GM04503 (cell line): ENCODE measurements at places on chromosomes 5 and 9.

GRCh38 chr9:98547606-98548005 is 161.1 kb downstream of the GABBR2 start:
- no peak for DNase-seq

- DNase-seq, result no peak
Measured at GRCh38 chr9:32968101-32969011, 33.1 kb downstream of the APTX start.

DNA sequence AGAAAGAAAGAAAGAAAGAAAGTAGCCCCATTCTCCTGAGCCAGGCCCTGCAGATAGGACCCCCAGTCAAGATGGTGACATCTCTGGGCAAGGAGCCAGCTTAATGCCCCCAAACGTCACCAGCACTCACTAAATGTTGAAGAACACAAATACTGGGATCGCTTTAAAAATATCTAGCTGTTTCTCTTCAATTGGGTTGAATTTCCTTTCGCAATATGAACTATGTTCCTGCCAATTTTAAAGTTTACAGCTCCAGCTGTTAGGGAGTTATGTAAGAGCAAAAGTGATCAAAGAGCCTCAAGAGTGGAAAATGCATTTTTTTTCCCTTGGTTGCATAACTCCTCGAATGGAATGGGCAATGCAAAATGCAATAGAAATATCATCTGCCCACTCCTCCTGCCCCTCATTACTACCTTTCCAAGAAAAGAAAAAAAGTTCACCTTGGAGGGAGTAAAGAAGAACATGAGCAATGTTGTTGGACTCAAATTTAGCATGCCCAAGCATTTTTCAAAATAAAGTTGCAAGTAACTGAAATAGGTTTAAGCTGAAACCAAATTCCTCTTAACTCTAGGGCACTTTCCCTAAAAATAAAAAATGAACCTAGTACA is 244.2 kb upstream of the PIK3R1 start:
- DNase-seq, result peak; percentile 71

GRCh38 chr5:106020894-106021293 is 1649.8 kb downstream of the EFNA5 start:
- DNase-seq, result no peak

- peak; percentile 34 for DNase-seq
Measured at GRCh38 chr9:131366761-131367401, 27.0 kb upstream of the PRRC2B start.

GRCh38 chr5:106415541-106415940 is 1255.2 kb downstream of the EFNA5 start:
- DNase-seq, result peak; percentile 47

DNA sequence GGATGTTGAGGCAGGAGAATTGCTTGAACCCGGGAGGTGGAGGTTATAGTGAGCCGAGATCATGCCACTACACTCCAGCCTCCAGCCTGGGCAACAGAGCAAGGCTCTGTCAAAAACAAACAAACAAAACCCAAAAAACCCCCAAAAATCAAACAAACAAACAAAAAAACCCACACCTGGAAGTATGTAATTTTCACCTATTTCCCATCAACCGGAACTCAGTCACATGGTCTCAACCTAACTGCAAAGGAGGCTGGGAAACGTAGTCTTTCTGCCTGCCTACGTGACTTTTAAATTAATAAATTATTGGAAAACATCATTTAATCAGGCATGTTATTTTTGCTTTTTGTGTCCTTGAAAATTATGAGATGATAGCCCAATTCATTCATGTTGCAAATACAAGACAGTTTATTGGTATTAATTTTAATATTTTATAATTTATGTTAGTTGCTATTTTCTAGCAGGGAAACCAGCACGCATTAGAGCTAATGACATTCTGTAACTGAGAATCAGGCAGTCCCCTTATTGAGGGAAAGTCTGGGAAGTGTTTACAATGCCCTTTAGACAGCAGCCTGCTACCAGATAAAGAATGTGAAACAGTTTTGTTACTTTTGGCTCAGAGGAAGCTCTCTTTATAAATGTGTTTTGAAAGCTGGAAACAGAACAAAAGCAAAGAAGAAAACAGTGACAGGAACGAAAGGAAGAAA is 110.3 kb downstream of the NXNL2 start:
- no peak for DNase-seq

GRCh38 chr5:10702911-10703491 is 58.0 kb downstream of the DAP start:
- DNase-seq, result no peak

DNA sequence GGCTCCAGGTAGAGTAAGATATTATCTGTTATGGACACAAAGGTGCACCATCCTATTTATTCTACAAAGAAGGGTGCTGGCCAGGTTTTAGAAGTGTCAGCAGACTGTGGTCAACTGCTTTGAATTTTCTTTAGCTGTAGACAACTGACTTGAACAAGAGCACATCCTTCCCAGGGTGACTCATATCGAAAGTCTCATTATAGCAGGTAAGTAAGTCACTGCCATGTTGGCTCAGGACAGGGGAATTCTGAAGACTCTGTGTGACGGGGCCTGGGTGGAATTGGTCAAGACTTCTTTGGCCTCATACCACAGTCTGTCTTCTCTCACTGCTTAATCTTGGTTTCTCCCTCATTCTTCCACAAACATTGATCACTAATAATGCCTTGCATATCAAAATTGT is 214.5 kb upstream of the CDH9 start:
- no peak for DNase-seq

GRCh38 chr9:127553793-127554192 is 58.3 kb upstream of the STXBP1 start:
- no peak for DNase-seq

DNA sequence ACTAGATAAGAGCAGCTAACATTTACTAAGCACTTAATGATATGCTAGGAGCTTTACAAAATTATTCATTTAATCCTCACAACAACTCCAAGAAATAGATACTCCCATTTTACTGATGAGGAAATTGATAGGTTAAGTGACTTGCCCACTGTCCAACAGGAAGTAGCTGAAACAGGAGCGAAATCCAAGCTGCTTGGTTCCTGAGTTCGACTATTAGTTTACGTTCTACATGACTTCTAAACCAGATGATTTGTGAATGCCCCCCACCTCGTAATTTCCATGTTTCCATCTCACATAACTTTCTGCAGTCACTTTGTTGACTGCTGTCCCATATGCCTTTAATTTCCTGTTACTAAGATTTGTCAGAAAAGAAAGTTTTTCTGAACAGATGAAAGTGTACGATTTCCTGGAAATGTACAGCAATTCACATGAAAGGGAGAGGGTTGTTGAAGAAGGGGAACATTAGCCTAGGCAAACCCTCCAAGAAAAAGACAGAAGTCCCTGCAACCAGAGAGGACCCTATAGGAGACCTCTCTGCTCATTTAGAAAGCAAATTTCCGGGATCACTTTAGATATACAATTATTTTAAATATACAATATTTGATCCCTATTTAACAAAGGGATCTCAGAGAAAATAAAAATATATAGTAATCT is 279.1 kb upstream of the EFNA5 start:
- DNase-seq, result no peak

- DNase-seq, result no peak
Measured at GRCh38 chr5:81208904-81209303, 24.2 kb upstream of the CKMT2 start.

DNA sequence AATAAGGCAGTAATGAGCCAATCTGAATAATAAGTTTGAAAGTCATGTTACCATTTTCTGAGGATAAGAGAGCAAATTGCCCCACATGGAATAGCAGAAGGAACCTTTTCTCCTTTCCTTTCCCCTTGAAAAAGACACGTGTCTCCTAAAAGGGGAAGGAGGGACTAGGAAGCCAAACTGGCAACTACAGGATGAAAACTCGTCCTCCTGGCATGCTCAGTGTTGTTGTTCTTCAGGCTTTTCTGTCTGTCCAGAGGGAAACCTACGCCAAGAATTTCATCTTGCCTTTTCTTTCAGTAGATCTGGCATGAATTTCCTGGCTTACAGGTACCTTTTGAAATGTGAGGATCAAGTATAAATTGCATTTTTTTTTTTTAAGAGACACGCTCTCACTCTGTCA is 355.9 kb upstream of the TLE4 start:
- no peak for DNase-seq

- DNase-seq, result peak; percentile 97
Measured at GRCh38 chr5:148912714-148913398, 86.4 kb downstream of the ADRB2 start.

GRCh38 chr5:111580956-111581355 is 68.6 kb upstream of the STARD4 start:
- DNase-seq, result no peak

GRCh38 chr5:31702712-31703111 is 63.8 kb downstream of the PDZD2 start:
- no peak for DNase-seq

GRCh38 chr5:154972476-154973080 is 31.7 kb downstream of the MRPL22 start:
- DNase-seq, result no peak

DNA sequence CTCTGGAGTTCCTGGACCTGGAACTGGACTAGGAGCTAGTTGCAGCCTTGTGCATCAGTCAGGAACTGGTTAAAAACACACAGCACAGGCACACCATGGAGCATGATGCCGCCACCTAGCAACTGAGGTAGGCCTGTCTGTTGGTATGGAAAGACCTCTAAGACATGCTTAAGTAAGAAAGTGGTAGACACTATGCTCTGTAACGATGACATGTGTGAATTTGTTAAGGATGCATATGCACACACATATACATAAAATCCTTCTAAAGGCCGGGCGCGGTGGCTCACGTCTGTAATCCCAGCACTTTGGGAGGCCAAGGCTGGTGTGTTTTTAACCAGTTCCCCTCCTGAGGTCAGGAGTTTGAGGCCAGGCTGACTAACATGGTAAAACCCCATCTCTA is 136.9 kb upstream of the RASEF start:
- DNase-seq, result no peak

DNA sequence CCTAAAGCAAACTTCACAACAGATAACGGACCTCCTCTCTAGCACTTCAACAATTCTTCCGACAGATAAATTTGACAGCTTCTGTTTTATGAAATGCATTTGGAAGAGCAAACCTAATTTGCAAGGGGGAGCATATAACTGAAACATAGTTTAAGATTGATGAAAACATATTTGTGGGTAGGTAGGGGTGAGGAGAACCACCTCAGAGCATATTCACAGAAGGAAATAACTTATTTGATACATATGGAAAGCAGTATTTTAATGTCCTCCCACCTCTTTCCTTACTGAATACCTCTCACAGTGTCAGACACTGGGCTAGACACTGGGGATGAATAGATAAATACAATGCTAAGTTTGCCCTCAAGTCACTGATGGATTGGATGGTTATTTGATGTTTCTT is 384.8 kb downstream of the MAT2B start:
- no peak for DNase-seq

DNA sequence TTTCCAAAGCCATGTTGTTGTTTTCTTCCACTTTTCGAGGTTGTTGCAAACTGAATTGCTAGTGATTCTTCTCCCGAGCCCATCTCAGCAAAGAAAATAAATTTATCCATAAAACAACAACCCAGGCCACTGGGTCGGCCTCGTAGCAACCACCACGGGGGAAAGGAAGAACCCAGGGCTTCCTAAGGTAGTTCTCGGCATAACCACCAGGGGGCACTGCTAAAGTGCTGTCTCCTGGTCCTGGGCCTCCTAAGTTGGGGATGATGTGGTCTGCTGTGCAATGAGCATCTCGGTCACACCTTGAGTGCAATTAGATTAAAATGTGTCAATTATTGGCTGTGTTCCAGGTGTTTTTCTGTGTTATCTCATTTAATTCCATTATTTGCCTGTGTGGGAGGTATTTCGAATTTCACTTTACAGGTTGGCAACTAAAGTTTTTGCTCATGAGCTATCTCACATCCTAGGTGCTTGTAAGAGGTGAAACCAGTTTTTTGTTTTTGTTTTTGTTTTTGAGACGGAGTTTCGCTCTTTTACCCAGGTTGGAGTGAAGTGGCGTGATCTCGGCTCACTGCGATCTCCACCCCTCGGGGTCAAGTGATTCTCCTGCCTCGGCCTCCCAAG is 102.8 kb upstream of the DAP start:
- DNase-seq, result no peak

GRCh38 chr5:120507800-120508463 is 43.8 kb downstream of the PRR16 start:
- DNase-seq, result no peak

GRCh38 chr9:36967997-36968396 is 66.1 kb downstream of the PAX5 start:
- no peak for DNase-seq

DNA sequence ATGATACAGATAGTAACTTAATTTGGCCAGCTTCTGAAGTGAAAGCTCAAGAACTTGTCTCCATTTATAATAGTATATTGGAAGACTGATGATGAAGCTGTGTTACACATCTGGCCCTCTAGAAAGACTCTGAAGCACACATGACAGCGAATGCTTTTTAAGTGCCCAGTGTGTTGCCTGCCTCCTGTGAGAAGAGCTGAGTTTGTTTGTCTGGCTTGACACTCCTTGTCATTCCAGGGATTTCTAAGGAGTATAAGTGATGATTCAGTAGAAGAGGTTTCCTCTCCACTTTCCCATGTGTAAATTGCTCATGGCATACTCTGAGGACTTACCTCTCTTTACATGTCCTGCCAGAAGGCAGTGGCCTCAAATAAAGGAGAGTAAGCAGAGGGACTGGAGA is 30.4 kb upstream of the LRRTM2 start:
- DNase-seq, result peak; percentile 57

DNA sequence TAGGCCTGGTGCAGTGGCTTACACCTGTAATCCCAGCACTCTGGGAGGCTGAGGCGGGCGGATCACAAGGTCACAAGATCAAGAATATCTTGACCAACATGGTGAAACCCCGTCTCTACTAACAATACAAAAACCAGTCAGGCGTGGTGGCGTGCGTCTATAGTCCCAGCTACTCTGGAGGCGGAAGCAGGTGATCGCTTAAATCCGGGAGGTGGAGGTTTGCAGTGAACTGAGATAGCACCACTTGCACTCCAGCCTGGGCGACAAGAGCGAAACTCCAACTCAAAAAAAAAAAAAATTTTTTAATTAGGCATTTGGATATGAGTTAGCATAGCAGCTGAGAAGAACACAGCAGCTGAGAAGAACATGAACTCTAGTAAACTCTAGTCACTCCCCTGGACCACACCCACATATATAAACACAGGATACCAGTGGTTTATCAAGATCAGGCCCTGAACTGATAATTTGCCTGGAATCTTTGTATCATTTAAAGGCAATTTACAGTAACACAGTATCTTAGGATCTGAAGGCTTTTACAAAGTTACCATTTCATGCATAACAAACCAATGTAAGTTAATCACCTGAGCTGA is 4.6 kb upstream of the UGCG start:
- no peak for DNase-seq

GRCh38 chr9:20319641-20320337 is 302.5 kb downstream of the MLLT3 start:
- DNase-seq, result no peak

- DNase-seq, result no peak
Measured at GRCh38 chr9:131708226-131709002, 31.5 kb downstream of the RAPGEF1 start.

- peak; percentile 91 for DNase-seq
Measured at GRCh38 chr9:121286973-121287741, 19.2 kb downstream of the GSN start.

GRCh38 chr5:80128141-80128540 is 93.0 kb downstream of the THBS4 start:
- no peak for DNase-seq
